ENCODE measurements at places on chromosomes 13 and 19.

- no peak for DNase-seq
These were observed 24.0 kb upstream of the KATNAL1 start for GRCh38 chr13:30331331-30331771.

GRCh38 chr13:37230346-37230745 is 124.9 kb upstream of the CSNK1A1L start:
- no peak for DNase-seq

- DNase-seq, result no peak
These were observed 114.5 kb downstream of the RXFP2 start for GRCh38 chr13:31853643-31854326.

DNA sequence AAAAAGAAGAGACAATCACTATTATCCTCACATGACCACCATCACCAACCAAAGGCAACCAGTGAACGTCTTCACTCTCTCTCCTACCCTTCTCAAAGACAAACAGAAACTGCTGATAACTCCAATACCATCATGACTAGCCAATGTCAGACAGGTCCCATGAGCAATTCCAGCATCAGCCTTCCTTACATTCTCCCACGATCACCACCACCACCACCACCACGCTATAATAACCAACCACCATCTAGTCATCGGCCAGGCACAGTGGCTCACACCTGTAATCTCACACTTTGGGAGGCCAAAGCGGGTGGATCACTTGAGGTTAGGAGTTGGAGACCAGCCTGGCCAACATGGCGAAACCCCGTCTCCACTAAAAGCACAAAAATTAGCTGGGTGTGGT is 3.9 kb downstream of the MYO1F start:
- DNase-seq, result no peak

DNA sequence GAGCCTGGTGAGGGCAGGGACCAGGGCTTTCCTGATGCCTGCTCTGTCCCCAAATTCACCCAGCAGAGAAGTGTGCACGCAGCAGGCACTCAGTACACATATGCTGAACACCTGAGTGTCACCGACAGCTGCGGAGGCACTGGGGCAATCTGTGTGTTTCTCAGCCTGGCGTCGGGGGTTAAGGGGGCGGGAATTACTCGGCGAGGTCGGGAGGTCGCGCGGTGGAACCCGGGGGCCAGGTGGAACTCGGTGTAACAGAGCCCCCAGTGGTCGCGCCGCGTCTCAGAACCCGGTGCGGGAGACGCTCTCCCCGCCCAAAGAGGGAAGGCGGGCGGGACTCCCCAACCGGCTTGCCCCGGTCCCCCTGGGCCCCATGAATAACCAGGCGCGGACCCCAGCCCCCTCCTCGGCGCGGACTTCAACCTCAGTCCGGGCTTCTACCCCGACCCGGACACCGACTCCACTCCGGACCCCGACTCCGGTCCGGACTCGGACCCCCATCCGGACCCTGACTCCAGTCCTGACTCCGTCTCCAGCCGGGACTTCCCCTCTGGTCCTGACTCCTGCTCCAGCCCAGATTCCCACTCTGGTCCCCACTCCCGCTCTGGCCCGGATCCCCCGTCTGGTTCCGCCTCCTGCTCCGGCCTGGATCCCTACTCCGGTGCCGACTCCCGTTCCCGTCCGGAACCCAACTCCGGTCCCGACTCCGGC is at the start of gene SELENOV:
SELENOV (plus strand) TSS at position 300 of the 711 bp plus-strand sequence; CDS start at position 374, 74 bp downstream.
- no peak for DNase-seq

GRCh38 chr13:50131920-50132903 is 117.0 kb downstream of the KCNRG start:
- no peak for DNase-seq

GRCh38 chr13:34031610-34032009 is 213.7 kb downstream of the RFC3 start:
- no peak for DNase-seq

- DNase-seq, result no peak
These were observed 9.1 kb downstream of the GRIN3B start for GRCh38 chr19:1009041-1009980.

GRCh38 chr13:63107179-63107943 is 1691.7 kb upstream of the PCDH20 start:
- no peak for DNase-seq

DNA sequence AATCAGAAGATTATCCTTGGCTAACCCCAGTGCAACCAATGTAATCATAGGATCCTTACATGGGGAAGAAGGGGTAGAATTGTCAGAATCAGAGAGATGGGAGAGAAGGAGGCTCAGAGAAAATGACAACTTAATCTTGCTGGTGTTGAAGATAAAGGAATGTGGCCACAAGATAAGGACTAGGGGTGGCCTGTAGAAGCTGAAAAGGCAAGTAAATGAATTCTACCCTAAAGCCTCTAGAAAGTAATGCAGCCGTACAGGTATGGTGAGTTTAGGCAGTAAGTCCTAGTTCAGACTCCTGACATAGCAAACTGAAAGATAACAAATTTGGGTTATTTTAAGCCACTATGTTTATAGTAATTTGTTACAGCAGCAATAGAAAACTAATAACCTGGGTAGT is 718.5 kb downstream of the SLITRK6 start:
- DNase-seq, result no peak

DNA sequence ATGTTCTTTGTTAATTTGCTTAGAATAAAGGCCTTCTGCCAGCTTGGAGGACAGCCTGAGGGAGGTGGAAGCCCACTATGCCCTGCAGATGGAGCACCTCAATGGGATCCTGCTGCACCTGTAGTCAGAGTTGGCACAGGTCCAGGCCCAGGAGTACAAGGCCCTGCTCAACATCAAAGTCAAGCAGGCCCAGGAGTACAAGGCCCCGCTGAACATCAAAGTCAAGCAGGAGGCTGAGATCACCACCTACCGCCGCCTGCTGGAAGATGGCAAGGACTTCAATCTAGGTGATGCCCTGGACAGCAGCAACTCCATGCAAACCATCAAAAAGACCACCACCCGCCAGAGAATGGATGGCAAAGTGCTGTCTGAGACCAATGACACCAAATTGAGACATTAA is 41.7 kb downstream of the ZNF85 start:
- DNase-seq, result no peak

DNA sequence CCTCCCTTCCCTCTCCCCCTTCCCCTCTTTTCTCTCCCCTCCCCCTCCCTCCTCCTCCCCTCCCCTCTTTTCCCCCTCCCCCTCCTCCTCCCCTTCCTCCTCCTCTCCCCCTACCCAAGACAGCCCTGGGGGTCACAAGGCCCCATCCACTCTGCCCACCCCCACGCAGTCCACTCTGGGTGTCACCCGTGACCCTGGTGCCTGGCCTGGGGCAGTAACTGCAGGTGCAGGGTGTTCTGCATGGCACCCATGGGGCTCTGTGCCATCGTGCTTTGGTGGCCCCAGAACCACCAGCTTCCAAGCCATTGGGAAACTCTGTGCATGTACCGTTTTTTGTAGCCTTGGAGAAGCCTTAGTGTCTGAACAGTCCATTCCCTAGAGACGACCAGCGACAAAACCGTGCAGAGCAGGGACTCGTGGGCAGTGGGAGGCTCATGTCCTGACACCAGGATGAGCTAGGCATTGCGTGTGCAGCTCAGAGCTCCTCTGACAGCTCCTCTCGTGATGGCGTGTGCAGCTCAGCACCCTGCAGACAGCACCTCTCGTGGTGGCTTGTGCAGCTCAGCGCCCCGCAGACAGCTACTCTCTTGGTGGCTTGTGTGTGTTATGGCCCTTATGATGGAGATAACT is 43.7 kb upstream of the F7 start:
- no peak for DNase-seq

DNA sequence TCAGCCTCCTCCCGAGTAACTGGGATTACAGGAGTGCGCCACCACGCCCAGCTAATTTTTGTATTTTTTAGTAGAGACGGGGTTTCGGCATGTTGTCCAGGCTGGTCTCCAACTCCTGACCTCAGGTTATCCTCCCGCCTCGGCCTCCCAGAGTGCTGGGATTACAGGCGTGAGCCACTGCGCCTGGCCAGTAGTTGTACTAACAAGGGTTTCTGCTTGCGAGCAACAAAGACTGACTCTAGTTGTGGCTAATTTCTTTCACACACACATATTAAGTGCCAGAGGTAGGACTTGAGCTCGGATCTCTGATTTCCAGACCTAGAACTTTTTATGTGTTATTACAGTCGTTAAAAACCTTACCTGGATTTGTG is 635 bp upstream of the PCCA start:
- no peak for DNase-seq

DNA sequence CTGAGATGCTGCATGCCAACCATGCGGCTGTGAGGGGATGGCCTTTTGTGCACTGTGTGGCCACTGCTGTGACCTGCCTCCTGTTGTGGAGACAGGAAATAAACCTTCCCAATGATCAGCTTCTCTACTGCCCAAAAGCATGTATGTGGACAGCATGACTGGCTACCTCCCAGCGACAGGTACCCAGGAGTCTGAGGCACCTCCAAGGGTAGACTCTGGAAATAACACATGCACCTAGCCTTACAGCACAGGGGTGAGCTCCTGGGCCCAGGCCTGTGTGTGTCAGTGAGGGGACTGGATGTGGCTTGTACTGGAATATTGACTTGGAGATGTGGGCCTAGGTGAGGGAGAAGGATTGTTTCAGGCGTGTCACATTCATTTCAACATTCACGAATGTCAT is 7.6 kb upstream of the GPI start:
- no peak for DNase-seq

DNA sequence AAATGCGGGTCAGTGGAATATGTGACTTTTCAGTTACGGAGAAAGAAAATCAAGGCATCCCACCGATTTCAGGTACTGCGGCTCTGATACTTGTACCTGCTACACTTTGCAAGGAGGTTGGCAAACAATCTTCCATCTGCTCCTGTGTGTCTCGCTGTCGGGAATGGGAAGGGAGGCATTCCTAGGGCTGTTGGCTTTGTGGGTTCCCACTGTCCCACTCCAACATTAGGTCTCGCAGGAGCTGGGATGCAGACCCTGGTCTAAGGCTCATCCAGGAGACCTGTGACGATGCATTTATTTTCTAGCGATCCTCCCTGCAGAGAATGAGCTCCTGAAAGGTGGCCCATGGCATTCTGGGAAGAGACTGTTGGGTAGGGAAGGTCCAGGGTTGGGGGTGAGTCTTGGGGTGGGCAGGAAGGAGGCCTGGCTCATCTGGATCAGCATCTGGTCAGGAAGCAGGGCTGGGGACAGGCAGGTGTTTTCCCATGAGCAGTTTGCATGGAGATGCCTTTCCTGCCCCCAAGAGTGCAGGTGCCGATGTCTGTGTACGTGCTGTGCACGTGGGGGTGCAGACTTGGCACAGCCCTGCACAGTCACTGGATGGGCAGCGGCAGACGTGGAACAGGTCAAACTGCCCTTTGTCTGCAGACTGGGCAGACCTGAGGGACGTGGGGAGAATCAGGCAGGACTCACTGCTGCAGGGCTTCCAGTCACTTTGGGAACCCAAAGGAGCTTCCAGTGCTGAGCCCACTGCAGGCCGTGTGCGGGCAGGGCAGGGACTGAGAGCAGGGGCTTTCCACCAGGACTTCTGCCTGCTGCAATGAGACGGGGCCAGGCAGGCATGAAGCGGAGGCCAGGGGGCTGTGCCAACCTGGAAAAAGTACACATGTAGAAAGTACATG is 152.4 kb downstream of the TEX29 start:
- DNase-seq, result no peak

DNA sequence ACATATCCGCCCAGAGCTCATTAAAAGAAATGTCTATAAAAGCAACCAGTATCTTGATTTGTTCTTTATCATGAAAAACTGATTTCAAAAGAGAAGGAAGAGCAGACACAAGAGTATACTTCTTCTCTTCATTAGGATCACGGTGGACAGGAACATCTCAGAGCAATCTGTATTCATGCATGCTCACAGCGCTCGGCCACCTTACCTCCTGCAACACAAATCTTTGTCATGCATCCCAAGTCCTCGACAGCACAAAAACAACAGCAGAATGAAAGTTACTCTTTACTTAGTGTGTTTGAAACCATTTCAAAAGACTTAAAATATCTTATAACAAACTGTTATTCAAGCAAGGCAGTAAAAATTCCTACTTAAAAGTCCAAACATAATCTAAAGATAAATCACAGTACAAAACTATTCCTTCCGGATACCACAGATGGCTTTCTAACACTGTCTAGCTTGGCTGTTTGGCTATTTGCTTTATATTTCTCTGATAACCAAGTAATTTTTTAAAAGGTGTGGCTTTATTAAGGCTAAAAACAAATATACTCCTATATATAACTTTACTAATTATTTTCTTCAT is 174.5 kb downstream of the TBC1D4 start:
- DNase-seq, result no peak

- DNase-seq, result no peak
These were observed 1230.3 kb downstream of the DIAPH3 start for GRCh38 chr13:58933475-58933874.

- no peak for DNase-seq
These were observed 1.6 kb downstream of the FTL start for GRCh38 chr19:48966541-48967345.

DNA sequence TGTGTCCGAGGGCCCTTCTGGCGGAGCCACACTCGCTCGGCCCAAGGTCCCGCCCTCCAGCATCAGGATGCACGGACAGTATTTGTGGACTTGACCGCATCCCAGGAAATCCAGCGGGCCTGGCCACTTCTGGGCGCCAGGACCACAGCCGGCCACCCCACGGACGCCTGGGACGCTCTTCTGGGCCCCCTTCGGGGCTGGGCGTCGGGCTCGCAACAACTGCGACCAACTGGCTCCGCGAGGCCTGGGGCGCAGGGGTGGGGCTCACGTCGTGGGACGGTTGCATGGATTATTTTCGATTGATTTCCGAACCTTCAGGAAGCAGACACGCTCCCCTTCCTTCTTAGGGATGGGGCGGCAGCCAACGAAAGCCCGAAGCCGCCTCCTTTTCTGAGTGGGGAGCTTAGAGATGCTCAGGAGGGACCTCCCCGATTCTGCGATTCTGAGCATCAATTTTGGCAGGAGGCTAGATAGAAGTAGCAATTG is 521 bp upstream of the NUP58 start:
- no peak for DNase-seq

DNA sequence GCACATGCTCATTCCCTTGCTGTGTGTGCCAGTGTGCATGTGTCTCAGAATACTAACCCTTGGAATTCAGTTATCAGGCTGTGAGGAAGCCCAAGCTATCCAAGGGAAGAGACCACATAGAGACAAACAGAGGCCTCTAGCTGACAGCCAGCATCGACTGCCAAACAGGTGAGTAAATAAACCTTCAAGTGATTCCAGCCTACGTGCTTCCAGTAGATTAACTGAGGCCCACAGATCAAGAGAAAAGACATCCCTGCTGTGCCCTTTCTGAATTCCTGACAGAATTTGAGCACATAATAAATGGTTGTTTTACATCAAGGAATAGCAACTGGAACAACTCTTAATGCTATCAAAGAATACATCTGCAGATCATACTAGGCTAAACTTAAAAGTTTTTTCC is 17.5 kb downstream of the ZC3H13 start:
- no peak for DNase-seq

- no peak for DNase-seq
These were observed 134.5 kb downstream of the IRS2 start for GRCh38 chr13:109651854-109652253.

DNA sequence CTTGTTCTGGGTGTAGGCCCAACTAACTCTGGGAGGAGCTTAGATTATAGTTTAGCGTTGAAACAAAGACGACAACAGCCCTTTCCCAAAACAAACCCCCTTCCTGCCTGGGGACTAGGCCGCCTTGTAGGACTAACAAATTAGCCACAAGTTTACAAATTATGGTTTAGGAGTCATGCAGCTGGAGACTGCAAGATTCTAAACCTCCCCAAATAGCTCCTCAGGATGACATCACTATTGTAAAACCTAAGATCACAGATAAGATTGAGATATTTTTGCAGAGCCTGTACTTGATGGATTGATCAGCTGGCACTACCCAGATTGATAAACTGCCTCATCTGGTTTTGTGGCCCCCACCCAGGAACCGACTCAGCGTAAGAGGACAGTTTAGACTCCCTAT is 2.3 kb upstream of the SLC25A15 start:
- DNase-seq, result no peak

GRCh38 chr19:51326216-51327065 is 15.0 kb downstream of the IGLON5 start:
- no peak for DNase-seq
